Karpas-422 (cell line): ENCODE measurements at places on chromosomes 1 and 21.
A peak's percentile ranks its signal among the peaks of the same experiment; 100 is the strongest.

DNA sequence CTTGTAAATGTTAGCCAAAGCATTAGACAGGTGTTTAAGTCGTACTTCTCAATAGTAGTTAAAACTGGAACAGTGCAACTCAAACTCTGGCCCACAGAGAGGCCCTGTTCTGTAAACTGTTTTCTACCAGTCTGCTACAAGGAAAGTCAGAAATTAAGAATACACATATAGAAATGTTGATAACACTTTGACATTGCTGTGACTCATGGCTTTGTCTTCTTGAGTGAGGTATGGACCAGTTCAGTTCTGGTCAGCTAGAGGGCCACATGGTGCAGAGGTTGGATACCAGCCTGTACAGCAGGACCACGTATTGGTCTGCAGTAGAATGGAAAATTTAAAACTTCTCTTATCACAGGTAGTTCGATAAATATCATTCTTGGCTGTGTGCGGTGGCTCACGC, 22.3 kb downstream of the ZBTB8B start:
- no peaks in the 10 kb centered on the region for H3K27me3 ChIP-seq
- DNase-seq = no peak
- no peaks in the 10 kb centered on the region for H3K4me1 ChIP-seq
- no peak overlapping the region for H3K4me3 ChIP-seq
- H3K36me3 ChIP-seq = no peaks in the 10 kb centered on the region
- H3K27ac ChIP-seq = no peak overlapping the region

- H3K4me1 ChIP-seq = no peaks in the 10 kb centered on the region
- peaks cover 4% of the 10 kb centered on the region; the same call in 1 of the 2 replicates for H3K27me3 ChIP-seq
- H3K27ac ChIP-seq = no peak overlapping the region
- H3K4me3 ChIP-seq = no peak overlapping the region
Observed at GRCh38 chr1:101728029-101728428, 268.7 kb downstream of the OLFM3 start.

GRCh38 chr21:42469272-42469671, 26.8 kb downstream of the RSPH1 start:
- H3K27me3 ChIP-seq = no peaks in the 10 kb centered on the region
- peak overlapping the region; percentile 3; the same call in 1 of the 2 replicates for H3K4me3 ChIP-seq
- H3K4me1 ChIP-seq = peaks cover 64% of the 10 kb centered on the region
- no peak for DNase-seq
- H3K36me3 ChIP-seq = no peaks in the 10 kb centered on the region
- H3K27ac ChIP-seq = peak overlapping the region; percentile 47

- H3K36me3 ChIP-seq = no peaks in the 10 kb centered on the region
- no peak overlapping the region for H3K4me3 ChIP-seq
- no peak for DNase-seq
- H3K27ac ChIP-seq = no peak overlapping the region
Observed at GRCh38 chr21:41211060-41211805, 43.3 kb downstream of the BACE2 start.

DNA sequence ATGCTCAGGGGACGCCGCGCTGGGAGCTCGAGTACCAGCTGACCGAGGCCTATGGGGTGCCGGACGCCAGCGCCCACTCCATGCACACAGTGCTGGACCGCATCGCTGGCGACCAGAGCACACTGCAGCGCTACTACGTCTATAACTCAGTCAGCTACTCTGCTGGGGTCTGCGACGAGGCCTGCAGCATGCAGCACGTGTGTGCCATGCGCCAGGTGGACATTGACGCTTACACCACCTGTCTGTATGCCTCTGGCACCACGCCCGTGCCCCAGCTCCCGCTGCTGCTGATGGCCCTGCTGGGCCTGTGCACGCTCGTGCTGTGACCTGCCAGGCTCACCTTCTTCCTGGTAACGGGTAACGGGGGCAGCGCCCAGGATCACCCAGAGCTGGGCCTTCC, 1.3 kb upstream of the XKR8 start:
- H3K27ac ChIP-seq = no peak overlapping the region
- no peaks in the 10 kb centered on the region for H3K36me3 ChIP-seq
- H3K27me3 ChIP-seq = no peaks in the 10 kb centered on the region
- no peak overlapping the region for H3K4me3 ChIP-seq
- H3K4me1 ChIP-seq = peaks cover 28% of the 10 kb centered on the region
- DNase-seq = no peak

- DNase-seq = no peak
- no peak overlapping the region for H3K4me3 ChIP-seq
- no peaks in the 10 kb centered on the region for H3K36me3 ChIP-seq
- no peaks in the 10 kb centered on the region for H3K27me3 ChIP-seq
Observed at GRCh38 chr1:81157686-81158085, 643.0 kb upstream of the ADGRL2 start.

DNA sequence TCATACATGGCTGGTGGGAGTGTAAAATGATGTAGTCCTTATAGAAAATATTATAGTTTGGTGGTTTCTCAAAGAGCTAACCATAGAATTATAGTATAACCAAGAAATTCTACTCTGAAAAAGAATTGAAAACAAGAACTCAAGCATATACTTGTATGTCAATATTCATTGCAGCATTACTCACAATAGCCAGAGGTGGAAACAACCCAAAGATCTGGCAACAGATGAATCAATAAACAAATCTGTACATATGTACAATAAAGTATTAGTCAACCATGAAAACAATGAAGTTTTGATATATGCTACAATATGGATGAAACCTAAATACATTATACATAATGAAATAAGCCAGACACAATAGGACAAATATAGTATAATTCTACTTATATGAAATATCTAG, 29.7 kb downstream of the XCL1 start:
- no peaks in the 10 kb centered on the region for H3K4me1 ChIP-seq
- no peaks in the 10 kb centered on the region for H3K36me3 ChIP-seq
- DNase-seq = no peak
- H3K27me3 ChIP-seq = no peaks in the 10 kb centered on the region
- no peak overlapping the region for H3K27ac ChIP-seq
- no peak overlapping the region for H3K4me3 ChIP-seq

- peaks cover 16% of the 10 kb centered on the region for H3K4me1 ChIP-seq
- H3K4me3 ChIP-seq = no peak overlapping the region
- no peaks in the 10 kb centered on the region for H3K27me3 ChIP-seq
- H3K27ac ChIP-seq = no peak overlapping the region
- DNase-seq = no peak
Observed at GRCh38 chr1:100542285-100542684, 4.3 kb downstream of the GPR88 start.

DNA sequence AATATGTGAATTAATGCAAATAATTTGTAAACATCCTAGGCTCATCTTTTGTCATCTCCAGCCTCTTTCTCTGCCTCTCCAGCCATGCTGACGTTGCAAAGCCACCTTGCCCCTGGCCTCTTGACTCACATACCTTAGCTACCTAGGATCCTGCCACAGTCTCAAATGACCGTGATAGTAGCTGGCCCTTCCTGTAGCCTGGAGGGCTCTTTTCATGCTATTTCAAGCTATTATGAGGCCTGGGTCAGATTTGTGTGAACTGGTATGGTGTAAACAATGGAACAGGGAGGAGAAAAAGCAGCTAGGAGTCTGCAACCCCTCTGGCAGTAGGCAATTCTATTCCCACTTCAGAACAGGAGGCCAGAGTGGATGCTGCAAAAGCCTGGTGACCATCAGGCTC, 337.7 kb downstream of the DISC1 start:
- DNase-seq = no peak
- no peaks in the 10 kb centered on the region for H3K36me3 ChIP-seq
- no peaks in the 10 kb centered on the region for H3K27me3 ChIP-seq
- no peak overlapping the region for H3K4me3 ChIP-seq
- H3K4me1 ChIP-seq = no peaks in the 10 kb centered on the region
- H3K27ac ChIP-seq = no peak overlapping the region

DNA sequence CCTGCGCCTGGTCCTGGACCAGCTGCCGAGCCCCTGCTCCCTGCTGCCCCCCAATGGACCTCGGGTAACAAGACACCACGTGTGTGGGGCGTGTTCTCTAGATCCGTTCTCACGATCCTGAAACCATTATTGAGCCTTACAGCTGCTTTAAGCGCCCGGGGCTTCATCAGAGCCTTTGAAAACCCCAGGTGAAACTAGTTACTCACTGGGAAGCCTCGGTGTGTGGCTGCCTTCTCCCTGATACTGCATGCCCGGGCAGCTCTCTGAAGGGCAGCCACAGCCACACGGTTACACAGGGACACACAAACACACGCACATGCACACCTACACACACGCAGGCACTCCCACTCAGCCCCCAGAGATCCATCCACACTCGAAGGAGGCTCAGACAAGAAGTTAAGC, 5.3 kb downstream of the HES2 start:
- peak; percentile 77 for DNase-seq
- H3K36me3 ChIP-seq = no peaks in the 10 kb centered on the region

GRCh38 chr1:181166377-181167196, 78.1 kb downstream of the IER5 start:
- peak; percentile 89 for DNase-seq
- no peaks in the 10 kb centered on the region for H3K27me3 ChIP-seq
- H3K27ac ChIP-seq = no peak overlapping the region
- H3K4me3 ChIP-seq = no peak overlapping the region
- no peaks in the 10 kb centered on the region for H3K36me3 ChIP-seq

GRCh38 chr1:3657578-3658230, 5.4 kb downstream of the TP73 start:
- peaks cover 23% of the 10 kb centered on the region for H3K4me1 ChIP-seq
- H3K27ac ChIP-seq = no peak overlapping the region
- H3K4me3 ChIP-seq = no peak overlapping the region
- no peak for DNase-seq
- H3K36me3 ChIP-seq = no peaks in the 10 kb centered on the region

DNA sequence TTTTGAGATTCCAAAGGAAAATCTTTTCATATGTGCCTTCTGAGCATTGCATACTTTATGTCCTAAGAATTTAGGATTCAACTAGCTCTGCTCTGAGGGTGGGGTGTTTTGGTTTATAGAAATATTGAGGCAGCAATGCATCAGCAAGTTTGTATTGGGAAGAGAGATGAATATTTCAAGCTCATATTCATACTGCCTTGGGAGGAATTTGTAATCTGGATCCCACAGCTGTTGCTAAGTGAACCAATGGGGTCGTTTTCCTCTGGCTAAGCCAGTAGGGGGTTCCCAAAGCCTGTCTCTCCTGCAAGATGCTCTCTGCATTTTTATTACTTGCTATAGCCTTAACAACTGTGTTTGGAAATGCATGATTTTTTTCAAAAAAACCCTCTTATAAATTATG, 130.6 kb downstream of the SNX7 start:
- DNase-seq = no peak
- H3K4me3 ChIP-seq = no peak overlapping the region
- no peak overlapping the region for H3K27ac ChIP-seq
- H3K36me3 ChIP-seq = no peaks in the 10 kb centered on the region

DNA sequence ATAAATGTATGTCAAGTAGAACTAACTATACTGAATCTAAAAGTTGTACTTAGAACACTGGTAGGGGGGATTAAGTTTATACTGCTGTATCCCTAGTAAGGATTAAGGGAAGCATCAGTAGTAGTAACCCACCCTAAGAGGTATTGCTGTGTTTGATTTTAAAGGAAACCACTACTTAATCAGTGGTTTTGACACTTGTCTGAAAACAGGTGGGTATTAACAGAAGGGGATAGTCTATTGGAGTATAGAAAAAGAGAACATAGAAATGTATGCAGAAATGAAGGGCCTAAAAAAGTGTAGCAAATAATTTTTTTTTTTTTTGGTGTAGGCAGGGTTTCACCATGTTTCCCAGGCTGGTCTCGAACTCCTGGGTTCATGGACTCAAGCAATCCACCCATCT, 2.2 kb downstream of the MIGA1 start:
- peaks cover 17% of the 10 kb centered on the region for H3K36me3 ChIP-seq
- H3K27me3 ChIP-seq = no peaks in the 10 kb centered on the region
- no peak overlapping the region for H3K27ac ChIP-seq
- H3K4me3 ChIP-seq = no peak overlapping the region

- no peak overlapping the region for H3K27ac ChIP-seq
- H3K4me3 ChIP-seq = no peak overlapping the region
- H3K36me3 ChIP-seq = no peaks in the 10 kb centered on the region
- H3K4me1 ChIP-seq = 0 out of 2 replicates have a peak, but pooled peaks cover 2% of the 10 kb centered on the region
- DNase-seq = no peak
- H3K27me3 ChIP-seq = no peaks in the 10 kb centered on the region
Observed at GRCh38 chr1:147628441-147628840, 41.9 kb downstream of the ACP6 start.

DNA sequence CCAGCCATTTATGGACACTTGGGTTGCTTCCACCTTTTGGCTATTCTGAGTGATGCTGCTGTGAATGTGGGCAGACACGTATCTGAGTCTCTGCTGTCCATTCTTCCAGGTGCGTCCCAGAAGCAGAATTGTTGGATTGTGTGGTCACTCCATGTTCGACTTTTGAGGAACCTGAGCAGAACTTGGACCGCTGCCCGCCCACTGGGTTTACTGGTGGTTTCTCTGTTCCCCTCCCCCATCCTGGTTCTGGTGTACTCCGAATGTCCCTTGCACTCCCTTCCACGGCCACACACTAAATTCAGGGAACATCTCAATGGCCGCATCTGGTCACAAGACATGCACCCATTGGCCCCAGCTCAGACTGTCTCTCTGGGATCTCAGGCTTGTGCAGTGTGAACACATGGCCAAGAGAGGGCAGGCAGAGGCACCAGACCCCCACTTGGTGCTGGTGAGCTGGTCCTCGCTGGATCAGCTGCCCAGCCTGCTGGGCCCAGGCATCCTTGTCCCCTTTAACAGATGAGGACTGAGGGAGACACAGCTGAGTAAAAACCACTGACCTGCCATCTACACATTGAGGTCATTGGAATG, 565.1 kb downstream of the NPHP4 start:
- H3K27ac ChIP-seq = no peak overlapping the region
- no peaks in the 10 kb centered on the region for H3K36me3 ChIP-seq
- H3K27me3 ChIP-seq = no peaks in the 10 kb centered on the region
- no peak for DNase-seq
- no peak overlapping the region for H3K4me3 ChIP-seq

DNA sequence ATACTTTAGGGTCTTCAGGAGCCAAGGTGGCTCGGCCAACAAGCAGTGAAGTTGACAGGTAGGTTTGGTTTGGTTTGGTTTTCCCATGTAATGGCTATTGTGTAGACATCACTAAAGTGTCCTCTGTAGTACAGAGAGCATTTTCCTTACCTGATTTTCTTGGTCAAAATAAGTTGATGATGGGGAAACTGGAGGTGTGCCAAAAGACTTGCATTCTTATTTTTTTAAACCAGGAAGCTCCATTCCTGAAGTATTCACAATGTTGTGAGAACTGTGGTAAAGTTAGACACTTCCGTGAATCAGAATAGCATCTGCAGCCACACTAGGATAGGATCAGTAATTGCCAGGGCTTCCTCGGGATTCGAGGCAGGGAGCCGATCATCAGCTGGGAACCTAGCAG, 2.9 kb downstream of the ZBTB37 start:
- H3K36me3 ChIP-seq = peaks cover 16% of the 10 kb centered on the region
- peaks cover 24% of the 10 kb centered on the region for H3K4me1 ChIP-seq
- no peaks in the 10 kb centered on the region for H3K27me3 ChIP-seq
- no peak overlapping the region for H3K27ac ChIP-seq
- DNase-seq = no peak
- no peak overlapping the region for H3K4me3 ChIP-seq

DNA sequence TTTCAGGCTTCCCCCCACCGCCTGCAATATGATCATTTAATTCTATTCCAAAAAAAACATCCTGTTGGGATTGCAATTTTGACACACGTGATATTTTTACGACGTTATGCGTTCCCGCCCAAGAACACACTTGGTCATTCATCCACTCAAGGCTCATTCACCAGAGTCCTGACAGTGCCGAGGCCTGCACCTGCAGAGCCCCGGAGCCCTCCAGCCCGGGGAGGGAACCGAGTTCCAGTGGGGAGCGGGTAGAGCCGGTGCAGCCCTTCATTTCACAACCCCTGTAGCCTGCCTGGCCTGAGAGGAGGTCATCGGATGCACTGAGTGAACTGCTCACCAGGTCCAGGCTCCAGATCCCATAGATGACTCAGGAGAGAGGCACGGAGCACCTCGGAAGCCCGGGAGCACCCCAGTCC, 156.0 kb upstream of the BACE2 start:
- no peak overlapping the region for H3K27ac ChIP-seq
- DNase-seq = no peak
- no peaks in the 10 kb centered on the region for H3K4me1 ChIP-seq
- H3K36me3 ChIP-seq = no peaks in the 10 kb centered on the region
